ENCODE measurements at places on chromosomes 1 and 21. TPM values are rescaled to one million over a fixed set of nuclear protein-coding genes. Genes with fewer than 3 reads are reported as not detected.

CCDC181 gene
- polyA plus RNA-seq: 1.9 TPM

KNCN gene
- not detected for polyA plus RNA-seq

C1QC gene
- polyA plus RNA-seq: 32.7 TPM

S100A8 gene
- polyA plus RNA-seq: 42.3 TPM

S100A2 gene
- 3.7 TPM for polyA plus RNA-seq

TAS1R1 gene
- not detected for polyA plus RNA-seq

USH2A gene
- polyA plus RNA-seq: 0.29 TPM

PRDM16 gene
- polyA plus RNA-seq: 1.9 TPM

B4GALT3 gene
- polyA plus RNA-seq: 17.5 TPM

LAMC2 gene
- 0.70 TPM for polyA plus RNA-seq

MAGOH gene
- polyA plus RNA-seq: 59.4 TPM

XCL2 gene
- not detected for polyA plus RNA-seq

OR2L8 gene
- not detected for polyA plus RNA-seq

PRXL2B gene
- 9.3 TPM for polyA plus RNA-seq

KCNE2 gene
- polyA plus RNA-seq: 0.18 TPM

LCE1A gene
- polyA plus RNA-seq: not detected

EXO5 gene
- polyA plus RNA-seq: 3.4 TPM

OR2G6 gene
- not detected for polyA plus RNA-seq

TRIM67 gene
- 0.09 TPM for polyA plus RNA-seq

OR2M4 gene
- not detected for polyA plus RNA-seq

OR2L5 gene
- polyA plus RNA-seq: not detected

TNFSF18 gene
- not detected for polyA plus RNA-seq

NOTCH2NLA gene
- 12.7 TPM for polyA plus RNA-seq

SERPINC1 gene
- 0.18 TPM for polyA plus RNA-seq

THEM5 gene
- polyA plus RNA-seq: 0.11 TPM

FCMR gene
- polyA plus RNA-seq: 0.81 TPM

TFAP2E gene
- polyA plus RNA-seq: 0.34 TPM

PUM1 gene
- polyA plus RNA-seq: 21.2 TPM

ZNF593OS gene
- polyA plus RNA-seq: 0.18 TPM

PGLYRP4 gene
- polyA plus RNA-seq: not detected

RHD gene
- 0.16 TPM for polyA plus RNA-seq

IPP gene
- 7.4 TPM for polyA plus RNA-seq

NUP210L gene
- not detected for polyA plus RNA-seq

LRRC38 gene
- 0.36 TPM for polyA plus RNA-seq

APCS gene
- not detected for polyA plus RNA-seq

SOX13 gene
- polyA plus RNA-seq: 9.4 TPM

GABRD gene
- polyA plus RNA-seq: 0.48 TPM

SPOCD1 gene
- 0.09 TPM for polyA plus RNA-seq

MARK1 gene
- polyA plus RNA-seq: 10.1 TPM

MYCBP gene
- 4.9 TPM for polyA plus RNA-seq

OR2M3 gene
- polyA plus RNA-seq: not detected

CFHR1 gene
- 0.09 TPM for polyA plus RNA-seq

PLEKHN1 gene
- polyA plus RNA-seq: 0.14 TPM

ZNF683 gene
- polyA plus RNA-seq: not detected

NFYC gene
- 63.6 TPM for polyA plus RNA-seq

MAP7D1 gene
- 330 TPM for polyA plus RNA-seq

CFAP107 gene
- not detected for polyA plus RNA-seq

S100A5 gene
- not detected for polyA plus RNA-seq

C1orf94 gene
- polyA plus RNA-seq: not detected

AMY1B gene
- not detected for polyA plus RNA-seq

PMVK gene
- 74.0 TPM for polyA plus RNA-seq

C1orf210 gene
- 0.07 TPM for polyA plus RNA-seq

NPHS2 gene
- polyA plus RNA-seq: not detected

Measured in right cardiac atrium (tissue), 5 donors.